ENCODE measurements at places on chromosomes 3 and 15.

GRCh38 chr15:91257746-91258414 lies 157.8 kb downstream of the SV2B start:
- DNase-seq: no peak

DNA sequence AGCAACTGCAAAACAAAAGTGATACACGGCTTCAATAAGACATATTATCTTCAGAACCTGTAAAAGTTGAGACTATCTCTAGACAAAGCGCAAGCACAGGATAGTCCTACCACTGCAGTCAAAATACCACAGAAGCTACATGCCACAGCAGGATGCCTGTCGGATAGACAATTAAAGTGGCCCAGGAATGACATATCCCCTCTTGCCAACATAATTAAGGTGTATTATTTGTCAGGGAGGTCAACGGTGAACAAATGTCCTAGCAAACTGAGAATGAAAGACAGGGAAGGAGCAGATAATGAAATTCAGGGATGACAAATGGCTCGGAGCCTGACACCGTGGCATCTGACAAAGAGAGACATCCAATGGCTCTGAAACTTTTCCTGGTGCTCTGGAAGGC lies 185.7 kb downstream of the MECOM start:
- no peak for DNase-seq

DNA sequence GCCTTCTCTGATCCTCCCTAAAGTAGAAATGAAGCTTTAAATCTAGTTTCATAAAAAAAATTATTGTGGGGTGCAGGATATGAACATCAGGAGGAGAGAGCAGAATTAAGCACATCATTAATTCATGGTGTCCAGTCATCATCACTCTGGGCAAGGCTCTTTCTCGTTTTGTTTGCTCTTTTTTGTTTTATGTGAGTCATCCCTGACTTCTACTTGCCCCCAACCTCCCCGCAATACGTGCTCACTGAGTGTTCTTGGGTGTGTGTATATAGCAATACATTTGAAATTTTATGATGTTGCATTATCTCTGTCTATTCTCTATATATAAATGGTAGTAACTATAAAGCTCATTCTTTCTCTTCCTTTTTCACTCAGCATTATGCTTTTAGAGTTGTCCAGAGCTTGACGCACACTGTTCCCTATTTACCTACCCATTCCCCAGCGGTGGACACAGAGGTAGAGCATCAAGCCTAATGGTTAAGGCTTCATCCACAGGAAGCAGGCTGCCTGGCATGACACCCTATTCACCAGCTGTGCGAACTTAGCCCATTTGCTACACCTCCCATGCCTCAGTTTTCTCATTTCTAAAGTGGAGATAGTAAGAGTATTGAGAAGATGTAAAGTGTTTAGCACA lies 72.3 kb downstream of the CD200R1L start:
- DNase-seq: no peak

DNA sequence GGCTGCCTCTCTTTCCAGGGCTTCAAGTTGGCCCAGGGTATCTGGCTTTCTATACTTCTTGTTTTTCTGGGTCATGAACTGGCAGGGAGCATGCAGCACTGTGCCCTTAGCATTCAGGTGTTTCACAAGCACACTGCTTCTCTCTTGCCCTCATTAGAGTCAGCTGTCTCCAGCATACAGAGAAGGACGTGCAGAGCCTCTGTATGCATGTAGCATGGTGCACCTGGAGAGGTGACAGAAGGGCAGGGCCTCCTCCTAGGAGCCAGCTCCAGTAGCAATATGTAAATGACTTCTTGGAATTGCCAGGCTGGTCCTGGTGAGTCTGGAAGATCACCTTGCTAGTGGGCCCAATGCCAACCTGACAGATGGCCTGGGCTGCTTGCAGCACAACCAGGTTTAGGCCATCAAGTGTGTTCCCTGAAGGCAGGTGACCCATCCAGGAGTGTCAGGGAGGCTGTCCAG lies 44.8 kb upstream of the ATP2C1 start:
- DNase-seq: no peak

DNA sequence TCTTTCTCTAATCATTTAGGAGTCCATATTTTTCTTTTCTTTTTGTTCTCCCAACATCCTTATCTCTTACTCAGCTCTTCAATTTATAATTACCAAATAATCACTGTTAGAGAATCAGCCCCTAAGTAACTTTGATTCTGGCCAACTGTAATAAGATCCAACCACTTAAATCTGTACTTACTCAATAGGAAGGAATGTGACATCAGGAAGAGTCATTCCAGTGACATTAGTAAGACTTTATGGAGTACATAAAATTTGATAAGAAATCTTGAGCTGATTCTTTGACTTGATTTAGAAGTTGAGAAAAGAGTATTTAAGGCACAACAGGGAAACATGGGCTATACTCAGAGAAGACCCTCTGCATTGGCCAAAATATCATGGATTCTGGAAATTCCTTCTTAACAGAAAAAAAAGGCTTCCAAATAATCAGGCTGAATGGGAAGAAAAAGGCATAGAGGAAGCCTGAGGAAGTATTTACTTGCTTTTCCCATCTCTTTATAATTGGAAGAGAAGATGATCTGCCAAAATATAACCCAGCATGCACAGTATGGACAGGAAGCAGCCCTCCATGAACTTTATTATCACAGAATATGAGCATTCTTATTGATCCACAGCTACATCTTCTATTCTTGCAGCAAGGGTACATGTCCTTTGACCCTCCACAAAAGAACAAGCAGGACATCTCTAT lies 289.7 kb upstream of the TPRG1 start:
- no peak for DNase-seq
